ENCODE measurements at places on chromosomes 3 and 15. TPM values are rescaled to one million over a fixed set of nuclear protein-coding genes. Genes with fewer than 3 reads are reported as not detected.

SSUH2 gene
- total RNA-seq: not detected

SLC24A5 gene
- total RNA-seq: not detected

TXNRD3 gene
- 0.94 TPM for total RNA-seq

A4GNT gene
- total RNA-seq: not detected

DNA sequence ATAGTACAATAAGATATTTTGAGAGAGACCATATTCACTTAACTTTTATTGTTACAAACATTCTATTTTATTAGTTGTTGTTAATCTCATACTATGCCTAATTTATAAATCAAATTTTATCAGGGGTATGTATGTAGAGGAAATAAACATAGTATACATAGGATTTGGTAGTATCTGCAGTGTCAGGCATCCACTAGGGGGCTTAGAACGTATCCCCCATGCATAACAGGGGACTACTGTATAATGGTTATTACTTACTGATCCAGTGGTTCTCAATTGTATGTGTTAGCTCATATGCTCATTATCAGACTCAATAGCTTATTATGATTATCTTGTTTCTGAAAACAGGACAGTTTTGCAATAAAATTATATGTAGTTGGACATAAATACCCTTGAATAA, 27.6 kb downstream of the CMC1 start:
- DNase-seq: no peak

DNA sequence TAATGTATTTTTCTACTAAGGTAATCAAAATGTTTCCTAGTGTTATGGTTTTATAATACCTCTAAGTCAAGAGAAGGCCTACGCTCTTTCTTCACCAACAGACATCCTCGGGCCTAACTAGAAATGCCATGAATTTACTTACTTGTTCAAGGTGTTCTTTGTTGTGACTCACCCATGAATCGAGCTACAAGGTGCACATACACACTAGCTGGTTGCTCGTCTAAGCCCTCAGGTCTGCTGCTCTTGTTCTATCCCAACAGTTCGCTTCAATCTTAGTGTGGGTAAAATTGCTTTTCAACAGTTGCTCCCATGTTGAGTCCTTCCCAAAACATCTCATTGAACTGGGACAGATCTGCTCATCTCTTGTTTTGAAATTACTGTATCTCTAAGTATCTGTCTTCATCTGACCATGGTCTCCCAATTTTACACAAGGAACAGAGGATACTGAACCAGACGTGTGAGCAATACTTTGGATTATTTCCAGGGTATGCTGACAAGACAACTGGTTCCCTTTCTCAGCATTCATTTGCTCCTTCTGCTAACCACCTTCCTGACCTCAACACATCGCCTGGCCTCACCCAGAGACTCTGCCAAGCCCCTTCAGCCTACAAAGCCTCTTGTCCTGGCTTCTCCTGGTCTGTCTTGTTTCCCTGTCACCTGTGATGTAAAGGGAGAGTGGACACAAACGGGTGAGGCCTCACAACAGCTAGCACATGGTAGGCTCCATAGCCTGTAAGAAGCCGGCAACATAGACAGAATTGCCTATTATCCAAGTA, 84.2 kb downstream of the NEDD4 start:
- no peak for DNase-seq

DNA sequence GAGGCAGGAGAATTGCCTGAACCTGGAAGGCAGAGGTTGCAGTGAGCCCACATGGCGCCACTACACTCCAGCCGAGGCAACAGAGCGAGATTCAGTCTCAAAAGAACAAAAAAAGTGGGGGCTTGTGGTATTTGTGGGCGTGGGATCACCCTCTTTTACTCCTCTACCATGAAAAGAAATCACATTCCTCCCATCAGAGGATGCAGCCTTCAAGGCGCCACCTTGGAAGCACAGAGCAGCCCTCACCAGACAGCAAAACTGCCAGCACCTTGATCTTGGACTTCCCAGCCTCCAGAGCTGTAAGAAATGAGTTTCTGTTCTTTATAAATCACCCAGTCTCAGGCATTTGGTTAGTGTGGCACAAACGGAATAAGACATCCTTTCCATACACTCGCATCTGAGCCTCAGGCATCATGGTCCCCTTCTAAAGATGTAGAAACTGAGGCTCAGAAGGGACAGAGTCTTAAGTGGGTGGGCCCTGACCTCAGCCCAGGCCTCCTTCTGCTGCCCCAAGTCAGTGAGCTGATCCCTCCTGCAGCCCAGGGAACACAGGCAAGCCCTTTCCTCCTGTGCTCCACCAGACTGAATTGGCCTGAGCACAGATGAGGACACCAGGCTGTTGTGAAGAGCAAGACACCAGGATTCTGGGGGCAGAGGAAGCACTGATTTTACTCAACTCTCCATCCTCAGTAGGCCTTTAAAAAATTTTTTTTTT, 201.7 kb upstream of the LINGO1 start:
- no peak for DNase-seq

GRCh38 chr15:40838756-40839155, 5.1 kb upstream of the SPINT1 start:
- no peak for DNase-seq

DNA sequence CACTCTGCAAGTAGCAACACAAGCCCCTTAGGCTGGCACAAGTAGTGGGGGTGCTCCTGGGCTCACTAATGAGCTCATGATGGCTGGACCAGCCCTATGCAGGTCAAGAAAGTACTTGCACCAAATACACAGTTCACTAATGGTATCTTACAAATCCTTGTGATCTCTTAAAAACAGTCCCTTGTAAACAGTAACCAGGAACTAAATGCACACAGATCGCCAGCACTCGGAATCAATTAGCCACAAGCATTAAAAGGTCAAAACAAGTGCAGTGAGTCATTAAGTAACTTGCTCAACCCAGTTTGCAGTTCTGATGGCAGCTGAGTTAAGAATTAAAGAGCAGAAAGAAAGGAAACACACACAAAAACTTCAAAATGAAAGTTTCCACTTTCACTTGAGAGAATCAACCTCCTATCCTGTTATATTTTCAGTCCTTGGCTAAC, 43.2 kb downstream of the ARHGEF3 start:
- DNase-seq: peak; percentile 43

DNA sequence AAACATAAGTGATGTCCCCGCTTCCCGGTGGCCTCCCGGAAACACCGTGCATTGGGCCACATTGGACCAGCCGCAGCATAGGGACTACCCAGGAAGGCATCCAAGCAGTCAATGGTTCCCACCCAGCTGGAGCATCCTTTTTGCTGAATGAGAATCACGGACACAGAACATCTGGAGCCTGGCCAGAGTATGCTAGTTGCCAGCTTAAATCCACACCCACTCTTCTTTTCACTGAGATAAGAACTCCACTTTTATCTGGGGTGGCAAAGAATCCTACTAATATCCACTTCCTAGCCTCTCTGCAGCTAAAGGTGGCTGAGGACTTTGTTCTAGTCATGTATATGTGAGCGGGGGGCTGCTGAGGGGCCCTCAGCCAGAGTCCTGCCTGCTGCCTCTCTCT, 95.2 kb upstream of the PLXNA1 start:
- DNase-seq: no peak

- no peak for DNase-seq
Measured at GRCh38 chr15:66025972-66026371, 156.7 kb downstream of the RAB11A start.

- DNase-seq: no peak
Measured at GRCh38 chr15:98528046-98528725, 120.2 kb upstream of the IGF1R start.

DNA sequence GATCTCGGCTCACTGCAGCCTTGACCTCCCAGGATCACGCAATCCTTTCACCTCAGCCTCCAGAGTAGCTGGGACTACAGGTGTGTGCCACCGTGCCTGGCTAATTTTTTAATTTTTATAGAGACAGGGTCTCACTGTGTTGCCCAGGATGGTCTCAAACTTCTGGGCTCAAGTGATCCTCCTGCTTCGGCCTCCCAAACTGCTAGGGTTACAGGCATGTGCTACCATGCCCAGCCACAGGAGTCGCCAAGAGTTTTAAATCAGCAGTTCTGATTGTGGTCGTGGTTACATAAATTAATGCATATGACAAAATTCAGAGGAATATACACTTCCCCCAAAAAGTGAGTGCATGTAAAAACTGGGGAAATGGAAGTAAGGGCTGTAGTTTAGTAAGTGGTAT, 32.9 kb downstream of the MEGF11 start:
- no peak for DNase-seq

GRCh38 chr3:168925568-168925967, 737.9 kb downstream of the MECOM start:
- no peak for DNase-seq

DNA sequence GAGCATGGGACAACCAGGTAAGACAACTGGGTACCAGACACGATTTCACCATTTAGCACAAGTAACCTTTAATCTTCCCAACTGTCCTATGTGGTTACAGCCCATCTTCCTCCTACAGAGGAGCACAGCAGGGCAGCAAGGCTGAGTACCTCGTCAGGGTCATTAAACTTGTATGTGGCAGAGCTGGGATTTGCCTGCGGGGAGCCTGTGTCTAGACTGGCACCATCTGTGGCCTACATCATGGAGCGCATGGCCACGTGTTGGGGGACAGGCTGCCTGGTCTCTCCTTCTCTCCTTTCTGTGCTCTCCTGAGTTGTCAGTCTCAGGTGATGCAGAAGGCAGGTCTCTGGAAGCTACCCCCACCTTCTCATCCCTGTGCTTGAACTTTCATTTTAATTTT, 32.2 kb downstream of the GOLGA6A start:
- no peak for DNase-seq

- no peak for DNase-seq
Measured at GRCh38 chr3:141021261-141021660, 29.9 kb upstream of the SPSB4 start.

- DNase-seq: no peak
Measured at GRCh38 chr3:171446801-171447578, 13.2 kb downstream of the TNIK start.

GRCh38 chr3:78258798-78259197, 1218.9 kb downstream of the ROBO2 start:
- no peak for DNase-seq

All from activated CD4-positive, alpha-beta T cell treated with anti-CD3 and anti-CD28 coated beads, Interleukin-2, amount 10 ng/mL, durations not matched to agents 7 days and 5 days (primary cell).